ENCODE measurements at places on chromosomes 2 and 18.

GRCh38 chr2:62050456-62051045 lies 145.1 kb downstream of the COMMD1 start:
- DNase-seq, result no peak

DNA sequence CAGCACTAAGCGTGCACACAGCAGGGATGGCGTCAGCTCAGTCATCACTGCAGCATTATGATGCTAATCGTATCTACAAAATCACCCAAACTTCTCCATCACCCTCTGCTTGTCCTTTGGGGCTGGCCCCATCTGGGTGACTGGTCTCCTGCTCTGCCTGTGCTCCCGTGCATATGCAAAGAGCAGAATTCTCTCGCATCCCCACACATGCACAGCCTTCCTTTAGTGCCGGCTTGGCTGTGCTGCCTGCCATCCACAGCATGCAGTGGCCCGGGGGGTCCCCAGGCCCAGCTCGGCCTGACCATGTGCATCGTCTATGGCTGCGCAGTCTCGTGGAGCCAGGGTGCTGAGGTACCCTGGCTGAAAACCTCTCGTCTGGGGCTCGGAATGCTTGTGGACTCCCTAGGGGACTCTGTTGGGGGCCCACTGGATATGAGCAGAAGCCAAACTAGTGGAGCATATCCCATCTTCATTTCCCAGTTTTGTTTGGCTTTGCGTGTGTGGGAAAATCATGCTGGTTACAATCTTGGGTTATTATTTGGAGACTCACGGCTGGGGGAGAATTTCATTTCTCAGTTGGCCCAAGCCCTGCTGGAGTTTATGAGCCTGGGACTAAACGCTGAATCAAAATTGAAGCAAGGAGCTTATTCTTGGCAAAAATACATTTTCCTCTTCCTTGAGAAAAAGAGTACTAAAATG lies 70.9 kb upstream of the HS6ST1 start:
- DNase-seq, result no peak

GRCh38 chr2:179260224-179260623 lies 4.4 kb downstream of the SESTD1 start:
- no peak for DNase-seq

- DNase-seq, result no peak
Measured at GRCh38 chr2:97758131-97758705, 44.8 kb downstream of the ZAP70 start.

DNA sequence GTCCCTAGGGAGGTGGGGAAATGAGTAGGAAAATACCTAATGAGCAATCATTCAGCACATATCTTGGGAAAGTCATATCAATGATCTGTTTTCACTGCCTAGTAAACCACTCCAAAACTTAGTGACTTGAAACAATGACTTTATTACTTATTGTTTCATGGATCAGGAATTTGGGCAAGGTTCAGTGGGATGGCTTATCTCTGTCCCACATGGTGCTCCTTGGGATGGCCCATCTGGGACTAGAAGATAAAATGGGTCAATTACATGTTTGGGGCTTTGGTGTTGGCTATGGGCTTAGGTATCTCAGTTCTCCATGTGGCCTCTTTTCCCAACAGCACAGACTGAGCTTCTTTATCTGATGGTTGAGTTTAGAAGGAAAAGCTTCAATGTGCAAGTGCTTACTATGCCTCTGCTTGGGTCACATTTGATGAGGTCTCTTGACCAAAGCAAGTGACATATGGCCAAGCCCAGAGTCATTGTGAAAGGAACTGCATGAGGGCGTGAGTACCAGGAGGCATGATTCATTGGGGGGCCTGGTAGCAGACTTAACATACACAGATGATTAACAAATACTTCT lies 218.1 kb upstream of the TNP1 start:
- no peak for DNase-seq

- no peak for DNase-seq
Measured at GRCh38 chr2:44651974-44652373, 289.5 kb upstream of the SIX3 start.

DNA sequence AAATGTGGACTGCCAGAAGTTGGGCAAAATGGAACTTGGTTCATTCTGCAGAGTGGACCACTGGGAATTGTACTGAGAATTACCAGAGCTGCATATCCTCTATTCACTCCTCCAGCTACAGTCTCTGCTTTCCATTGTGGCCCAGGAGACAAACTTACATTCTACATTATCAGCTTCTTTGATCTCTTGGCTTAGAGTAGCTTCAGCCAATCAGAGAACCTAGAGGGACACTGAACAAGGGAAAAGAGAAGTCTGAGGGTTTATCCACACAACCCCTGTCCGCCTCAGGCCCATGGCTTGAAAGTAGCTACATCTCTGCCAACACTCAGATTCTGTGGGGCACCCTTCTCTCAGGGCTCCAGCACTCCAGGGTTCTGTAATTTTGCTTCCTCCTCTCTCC lies 251.1 kb downstream of the TRIB2 start:
- no peak for DNase-seq

- DNase-seq, result no peak
Measured at GRCh38 chr2:148926981-148927401, 52.0 kb downstream of the KIF5C start.

DNA sequence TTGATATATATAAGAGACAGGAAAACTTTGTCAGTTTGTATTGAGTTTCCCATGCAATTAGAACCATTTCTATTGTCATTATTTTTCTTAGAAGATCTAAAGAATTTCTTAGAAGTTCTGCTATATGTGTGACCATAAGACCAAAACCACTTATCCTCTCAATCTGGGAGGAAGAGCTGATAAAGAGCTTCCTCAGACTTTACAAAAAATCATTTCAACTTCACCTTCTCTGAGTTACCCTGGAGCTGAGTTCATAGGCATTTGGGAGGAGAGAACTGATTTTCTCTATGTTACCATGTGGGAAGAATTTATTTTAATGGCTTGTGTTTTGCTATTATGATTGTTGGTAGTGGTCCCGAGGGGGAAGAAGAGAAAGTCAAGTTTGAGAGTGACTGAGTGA lies 329.3 kb downstream of the GPD2 start:
- DNase-seq, result no peak

GRCh38 chr18:57915248-57915647 lies 112.1 kb upstream of the ATP8B1 start:
- no peak for DNase-seq

GRCh38 chr2:85712849-85713612 lies 18.9 kb downstream of the GNLY start:
- no peak for DNase-seq

DNA sequence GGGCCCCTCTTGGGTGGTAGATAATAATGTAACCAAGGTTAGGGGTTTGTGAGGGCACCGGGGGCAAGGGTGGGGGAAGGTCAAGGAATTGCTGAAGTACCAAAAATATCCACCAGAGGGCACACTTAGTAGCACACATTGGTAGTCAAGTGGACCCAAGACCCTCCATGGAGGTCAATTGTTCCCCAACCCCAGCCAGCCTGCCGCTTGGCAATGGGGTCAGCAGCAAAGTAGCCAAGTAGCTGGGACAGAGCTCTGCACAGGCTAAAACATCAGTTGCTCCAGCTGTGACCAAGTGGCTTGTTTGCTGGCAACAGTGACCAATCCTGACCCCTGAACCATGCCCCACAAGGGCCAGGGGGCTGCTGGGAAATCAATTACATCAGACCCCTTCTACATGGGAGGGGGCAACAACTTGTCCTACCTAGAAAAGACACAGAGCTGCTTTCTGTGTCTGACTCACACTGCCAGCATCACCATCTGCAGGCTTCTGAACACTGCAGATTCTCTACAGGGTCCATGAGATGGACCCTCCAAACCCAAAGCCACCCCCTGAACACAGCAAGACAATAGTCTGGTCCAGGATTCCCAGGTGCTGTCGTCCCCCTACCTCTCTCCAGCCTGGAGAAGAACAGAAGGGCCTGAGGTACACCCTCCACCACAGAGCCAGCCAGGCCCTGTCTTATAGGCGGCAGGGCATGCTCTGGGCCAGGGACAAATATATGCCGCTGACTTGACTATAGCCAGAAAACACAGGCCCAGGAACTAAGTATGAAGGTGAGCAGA lies 76.0 kb downstream of the EMX1 start:
- peak; percentile 40 for DNase-seq

DNA sequence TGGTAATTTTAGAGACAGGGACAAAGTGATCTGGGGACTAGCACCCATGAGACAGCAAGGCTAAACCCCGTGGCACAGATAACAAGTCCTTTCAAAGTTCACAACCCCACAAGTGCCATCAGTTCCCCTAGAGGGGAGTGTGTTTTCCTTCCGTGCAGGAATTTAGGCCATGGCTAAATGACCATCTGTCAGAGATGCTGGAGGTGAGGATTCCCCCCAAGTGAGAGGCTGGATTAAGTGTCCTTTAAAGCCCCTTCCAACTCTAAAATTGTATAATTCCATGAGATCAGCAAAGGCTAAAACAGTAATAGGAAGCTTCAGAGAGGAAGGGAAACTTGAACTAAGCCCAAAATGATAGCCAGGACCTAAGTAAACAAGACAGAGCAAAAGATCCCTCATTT lies 8.7 kb downstream of the FEZ2 start:
- DNase-seq, result no peak

DNA sequence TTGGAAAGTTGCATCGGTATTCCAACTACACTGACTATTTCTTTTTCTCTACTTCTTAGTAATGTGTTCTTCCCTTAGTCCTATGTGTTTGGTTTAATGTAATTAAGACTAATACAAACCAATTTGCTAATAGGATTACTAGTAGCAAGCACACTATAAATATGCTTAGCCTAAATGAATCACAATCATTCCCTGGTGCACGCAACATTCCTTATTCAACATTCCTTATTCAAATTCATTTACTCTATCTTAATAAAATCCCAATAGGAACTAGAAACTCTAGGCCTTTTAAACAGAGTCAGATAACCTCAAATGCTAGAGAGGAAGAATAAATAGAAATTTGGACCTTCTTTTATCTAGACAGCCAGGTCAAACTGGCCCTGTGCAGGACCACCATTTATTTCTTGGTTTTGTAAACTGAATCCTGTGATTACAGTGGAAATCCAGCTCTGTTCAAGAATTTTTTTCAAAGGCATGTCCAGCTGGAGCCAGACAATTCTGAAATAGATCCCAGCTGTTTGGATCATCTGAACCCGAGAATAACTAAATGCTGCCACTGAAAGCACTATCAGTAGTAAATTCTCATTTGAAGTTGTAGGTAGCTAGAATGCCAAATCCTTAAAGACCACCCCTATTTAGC lies 103.1 kb downstream of the PPP1R1C start:
- no peak for DNase-seq

DNA sequence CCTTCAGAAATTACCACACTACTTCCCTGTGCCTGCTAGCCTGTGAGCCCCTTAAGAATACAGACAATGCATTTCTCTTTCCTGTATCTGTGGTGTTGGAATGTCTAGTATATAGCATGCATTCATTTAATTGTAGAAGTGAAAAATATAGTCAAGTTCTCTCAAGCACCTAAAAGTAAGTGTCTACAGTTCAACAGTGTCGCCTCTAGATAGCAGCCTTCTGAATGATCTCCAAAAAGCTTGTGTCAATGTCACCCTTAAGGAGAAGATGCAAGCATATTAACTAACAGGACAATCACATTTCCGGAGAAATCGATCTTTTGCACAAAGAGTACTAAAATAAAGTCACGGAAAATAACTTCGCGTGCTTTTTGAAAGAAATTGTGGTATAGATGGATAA lies 27.5 kb upstream of the DSG3 start:
- no peak for DNase-seq

GRCh38 chr2:8003462-8004075 lies 678.3 kb upstream of the ID2 start:
- DNase-seq, result no peak

GRCh38 chr18:38038242-38038641 lies 472.6 kb upstream of the CELF4 start:
- DNase-seq, result no peak

- no peak for DNase-seq
Measured at GRCh38 chr2:199524689-199525574, 67.2 kb upstream of the SATB2 start.

GRCh38 chr2:159867567-159868361 lies 69.8 kb upstream of the CD302 start:
- DNase-seq, result no peak

- DNase-seq, result no peak
Measured at GRCh38 chr18:54962919-54963645, 3.8 kb upstream of the CCDC68 start.

GRCh38 chr2:110840508-110840907 lies 108.1 kb downstream of the ACOXL start:
- no peak for DNase-seq

DNA sequence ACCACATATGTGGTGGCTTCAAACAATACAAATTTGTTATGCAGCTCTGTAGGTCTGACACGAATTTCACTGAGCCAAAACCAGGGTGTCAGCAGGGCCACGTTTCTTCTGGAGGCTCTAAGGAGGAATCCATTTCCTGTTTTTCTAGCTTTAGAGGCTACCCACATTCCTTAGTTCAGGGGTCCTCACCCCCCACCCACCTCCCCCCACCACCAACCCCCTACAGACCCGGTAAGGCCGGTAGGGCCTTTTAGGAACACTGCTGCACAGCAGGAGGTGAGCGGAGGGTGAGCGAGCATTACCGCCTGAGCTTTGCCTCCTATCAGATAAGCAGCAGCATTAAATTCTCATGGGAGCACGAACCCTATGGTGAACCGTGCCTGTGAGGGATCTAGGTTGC lies 10.6 kb upstream of the SLC39A10 start:
- no peak for DNase-seq

DNA sequence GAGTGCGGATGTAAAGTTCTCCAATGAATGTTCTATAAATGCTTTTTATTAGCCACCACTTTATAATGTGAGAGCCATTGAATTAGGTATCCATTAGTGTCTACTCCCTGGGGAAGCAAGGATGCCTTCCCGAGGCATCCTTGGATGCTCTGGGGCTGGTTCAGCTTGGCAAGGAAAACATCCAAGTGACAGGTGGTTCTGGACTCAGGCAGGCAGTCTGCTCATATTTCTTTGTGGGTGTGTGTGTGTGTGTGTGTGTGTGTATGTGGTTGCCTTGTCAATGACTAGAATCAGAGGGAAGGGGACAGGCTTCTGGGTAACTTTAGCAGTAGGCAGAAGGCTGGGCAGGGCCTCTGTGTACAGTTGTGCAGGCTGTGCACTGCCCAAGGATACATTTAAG lies 149.2 kb downstream of the TSN start:
- DNase-seq, result no peak

GRCh38 chr2:118847762-118848172 lies 319 bp upstream of the EN1 start:
- peak; percentile 85 for DNase-seq

DNA sequence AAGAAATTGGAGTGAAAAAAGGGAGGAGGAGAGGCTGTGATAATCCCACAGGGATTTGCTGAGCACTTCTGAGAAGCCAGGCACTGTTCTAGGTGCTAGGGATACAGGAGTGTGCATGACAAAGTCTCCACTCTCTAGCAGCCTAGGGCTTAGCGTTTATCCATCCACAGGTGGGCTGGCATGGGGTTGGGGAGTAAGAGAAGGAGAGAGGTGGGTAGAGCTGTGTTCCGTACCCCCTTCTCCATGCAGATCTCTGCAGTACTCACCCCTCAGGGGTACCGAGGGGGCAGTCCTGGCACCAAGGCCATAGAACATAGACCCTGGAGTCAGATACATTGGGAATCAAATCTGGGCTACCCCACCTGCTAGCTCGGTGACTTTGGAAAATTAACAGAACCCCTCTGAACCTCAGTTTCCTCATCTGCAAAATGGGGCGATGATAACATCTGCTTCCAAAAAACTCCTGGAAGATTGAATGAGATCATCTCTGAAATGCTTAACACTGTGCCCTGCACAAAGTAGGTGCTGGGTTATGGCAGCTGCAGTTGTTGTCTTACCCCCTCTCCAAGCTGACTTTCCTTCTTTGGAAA lies 18.6 kb downstream of the FOSL2 start:
- no peak for DNase-seq

GRCh38 chr2:142974288-142975024 lies 97.0 kb downstream of the KYNU start:
- DNase-seq, result peak; percentile 69
